ENCODE measurements at places on chromosomes 4 and X.

DNA sequence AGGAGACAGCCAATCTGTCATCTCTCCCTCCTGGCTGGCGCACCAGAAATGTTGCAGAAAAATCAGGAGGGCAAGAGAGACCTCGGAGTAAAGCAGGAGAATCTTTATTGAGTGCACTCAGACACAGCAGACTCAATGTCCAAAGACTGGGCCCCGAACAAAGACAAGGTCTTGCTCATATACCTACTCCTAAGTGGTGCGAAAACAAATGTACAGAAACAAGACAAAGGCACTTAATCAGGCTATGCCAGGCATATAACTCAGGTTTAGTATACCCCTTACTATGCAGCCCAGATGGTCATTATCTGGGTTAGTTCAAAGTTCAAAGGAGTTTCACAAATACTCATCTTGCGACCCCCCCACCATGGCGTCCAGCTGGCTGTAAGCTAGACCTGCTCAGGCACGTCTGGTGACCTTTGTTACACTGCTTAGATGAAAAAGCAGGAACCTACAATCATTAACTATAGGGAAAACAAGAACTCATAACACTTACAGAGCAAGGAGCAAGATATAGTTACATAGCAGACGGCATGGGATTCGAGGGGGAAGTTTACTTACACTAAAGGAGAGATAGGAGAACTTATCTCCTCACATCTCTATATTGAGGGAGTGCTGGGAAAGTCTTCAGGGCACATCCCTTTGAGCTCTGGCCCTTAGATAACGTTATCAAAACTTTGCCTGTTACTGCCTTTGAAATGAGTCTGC lies 27.5 kb downstream of the SULT1E1 start:
- DNase-seq = no peak

- no peak for DNase-seq
Observed at GRCh38 chrX:17027931-17028330, 81.5 kb downstream of the REPS2 start.

DNA sequence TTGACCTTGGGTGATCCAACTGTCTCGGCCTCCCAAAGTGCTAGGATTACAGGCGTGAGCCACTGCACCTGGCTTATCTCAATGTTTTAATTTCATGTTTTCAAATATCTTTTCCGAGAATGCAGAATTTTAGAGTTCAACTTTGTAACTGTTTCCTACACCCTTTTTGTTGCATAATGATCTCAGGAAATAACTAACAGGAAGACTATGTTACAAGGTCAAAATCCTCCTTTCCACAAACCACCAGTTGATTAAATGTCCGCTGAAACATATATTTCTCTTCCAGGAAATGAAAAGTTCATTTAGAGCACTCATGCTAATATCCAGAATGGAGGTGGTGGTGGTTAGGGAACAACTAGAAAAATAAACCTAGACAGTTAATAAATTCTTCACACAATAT lies 377.8 kb downstream of the PPP4R3C start:
- no peak for DNase-seq

GRCh38 chr4:173073939-173074500 lies 94.6 kb upstream of the GALNT7 start:
- DNase-seq = no peak

DNA sequence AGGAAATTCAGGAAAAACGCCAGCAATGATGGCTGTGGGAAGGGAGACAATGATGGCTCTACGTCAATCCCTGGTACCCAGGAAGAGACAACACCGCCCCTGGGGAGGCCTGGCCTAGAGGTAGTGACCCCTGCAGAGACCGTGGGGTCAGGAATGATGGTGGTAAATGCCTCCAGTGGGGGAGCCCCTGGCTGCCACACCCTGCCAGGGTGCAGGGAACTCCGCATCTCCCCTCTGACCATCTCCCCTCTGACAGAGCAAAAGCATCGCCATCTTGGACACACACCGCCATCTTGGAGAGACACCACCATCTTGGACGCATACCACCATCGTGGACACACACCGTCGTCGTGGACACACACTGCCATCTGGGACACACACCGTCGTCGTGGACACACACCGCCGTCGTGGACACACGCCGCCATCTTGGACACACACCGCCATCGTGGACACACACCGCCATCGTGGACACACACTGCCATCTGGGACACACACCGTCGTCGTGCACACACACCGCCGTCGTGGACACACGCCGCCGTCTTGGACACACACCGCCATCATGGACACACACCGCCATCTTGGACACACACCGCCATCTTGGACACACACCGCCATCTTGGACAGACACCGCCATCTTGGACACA lies 9.9 kb downstream of the ASMTL start:
- no peak for DNase-seq

DNA sequence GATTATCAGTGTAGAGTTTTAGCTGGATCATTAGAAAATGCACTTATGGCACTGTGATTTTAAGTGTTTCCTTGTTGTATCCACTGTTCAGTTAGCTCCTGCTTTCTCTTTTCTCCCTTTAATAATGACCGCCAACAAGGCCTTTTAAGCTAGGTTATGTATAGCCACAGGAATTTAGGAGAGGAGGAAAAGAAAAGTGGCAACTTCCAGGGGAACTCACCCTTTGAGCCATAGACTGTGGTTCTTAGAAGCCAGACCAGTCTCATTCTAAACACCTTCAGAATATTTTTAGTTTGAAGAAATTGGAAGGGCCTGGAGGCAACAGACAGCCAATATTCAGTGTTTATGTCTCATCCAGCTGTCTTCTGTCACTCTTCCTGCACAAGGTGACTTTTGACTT lies 6.1 kb downstream of the FGF2 start:
- no peak for DNase-seq

DNA sequence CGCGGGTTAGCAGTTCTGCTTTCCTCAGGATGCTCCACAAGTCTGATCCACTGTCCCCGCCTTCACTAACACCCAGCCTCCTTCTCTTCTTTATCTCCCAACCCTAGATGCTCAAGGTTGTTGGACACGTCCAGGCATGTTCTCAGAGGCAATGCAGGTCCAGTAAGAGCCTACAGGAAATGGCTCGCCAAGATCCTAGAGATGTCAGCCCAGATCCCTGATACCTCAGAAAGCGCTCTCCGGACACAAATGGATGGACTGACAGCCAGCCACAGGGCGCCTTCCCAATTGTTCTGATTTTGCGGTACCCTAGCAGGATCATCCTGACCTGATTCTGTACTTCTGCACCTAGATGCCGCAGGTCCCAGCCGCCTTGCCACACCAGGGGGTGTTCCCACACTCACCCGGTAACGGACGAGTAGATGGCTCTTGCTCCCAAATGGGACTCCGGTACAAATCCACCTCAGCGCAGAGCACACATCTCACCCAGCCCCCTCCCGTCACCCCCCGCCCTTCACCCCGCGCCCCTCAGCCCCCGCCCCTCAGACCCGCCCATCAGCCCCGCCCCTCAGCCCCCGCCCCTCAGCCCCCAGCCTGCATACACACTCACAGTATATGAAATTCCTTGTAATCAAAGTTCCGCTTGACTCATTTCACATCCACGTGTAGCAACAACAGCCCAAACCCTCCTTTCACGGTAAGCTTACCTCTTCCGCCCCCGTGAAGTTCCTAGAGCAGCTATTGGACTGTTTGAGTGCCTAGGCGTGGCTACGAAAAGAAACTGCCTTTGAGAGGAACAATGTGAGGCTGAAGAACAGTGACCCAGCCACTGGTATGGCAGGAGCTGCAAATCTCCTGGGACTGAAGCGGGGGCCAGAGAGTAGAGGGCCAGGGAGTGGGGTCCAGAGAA lies at the start of gene EDA2R:
Gene EDA2R, minus strand, starts transcription at position 488 of the 910 bp plus-strand sequence. CDS start 23,058 bp downstream, outside the sequence.
- DNase-seq = peak; percentile 38

Data from stimulated activated CD4-positive, alpha-beta T cell treated with anti-CD3 and anti-CD28 coated beads, Interleukin-2, amount 100 ng/mL, for 4 hours (primary cell).